ENCODE measurements at places on chromosomes 6 and 20. TPM values are rescaled to one million over a fixed set of nuclear protein-coding genes. Genes with fewer than 3 reads are reported as not detected.

Gene NDRG3
- total RNA-seq = 26.1 TPM

Gene MAP7
- total RNA-seq = 80.5 TPM

Gene BCAS1
- 101 TPM for total RNA-seq

Gene GSTA3
- not detected for total RNA-seq

Gene LEMD2
- 57.2 TPM for total RNA-seq

Gene TNFRSF6B
- total RNA-seq = not detected

Gene FAM209B
- total RNA-seq = not detected

Measured in mucosa of descending colon (tissue), 3 donors.